ENCODE measurements at places on chromosomes 6 and 20.

DNA sequence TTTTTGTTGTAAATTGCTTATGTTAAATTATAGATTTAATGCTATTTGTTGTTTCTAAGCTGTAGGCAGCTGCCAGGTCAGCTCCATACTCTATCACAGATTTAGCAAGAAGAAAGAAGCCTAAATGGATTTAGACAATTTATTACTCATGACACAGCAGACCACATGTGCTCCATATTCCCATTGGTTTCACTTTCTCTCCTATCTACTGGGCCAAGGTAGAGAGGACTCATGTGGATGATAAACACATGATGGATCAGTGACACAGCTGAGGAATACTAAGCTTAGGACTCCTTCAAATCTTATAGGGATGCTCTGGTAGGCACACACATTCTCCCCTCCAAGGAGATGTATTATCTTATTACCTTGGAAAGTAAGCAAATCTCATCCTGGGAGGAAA, 553.0 kb upstream of the ADGRB3 start:
- no peak for DNase-seq

DNA sequence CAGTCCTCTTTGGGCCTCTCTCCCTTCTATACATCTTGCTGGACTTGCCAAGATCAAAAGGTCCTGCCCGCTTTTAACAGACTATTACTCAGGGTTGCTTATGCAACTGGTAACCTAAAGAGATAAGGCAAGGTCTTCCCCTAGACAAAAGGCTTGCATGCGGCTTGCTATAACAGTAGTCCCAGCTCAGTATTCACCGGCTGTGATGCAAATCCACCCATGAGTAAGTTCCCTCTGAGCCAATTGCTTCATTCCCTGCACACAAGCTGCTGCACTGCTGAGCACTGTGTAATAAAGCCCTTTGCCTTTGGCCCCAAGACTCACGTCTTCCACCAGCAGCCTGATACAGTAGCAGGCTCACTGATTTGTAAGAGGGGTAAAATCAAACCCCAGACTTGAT, 363.8 kb downstream of the PRKN start:
- no peak for DNase-seq

GRCh38 chr20:42613076-42613475, 576.6 kb downstream of the PTPRT start:
- no peak for DNase-seq

DNA sequence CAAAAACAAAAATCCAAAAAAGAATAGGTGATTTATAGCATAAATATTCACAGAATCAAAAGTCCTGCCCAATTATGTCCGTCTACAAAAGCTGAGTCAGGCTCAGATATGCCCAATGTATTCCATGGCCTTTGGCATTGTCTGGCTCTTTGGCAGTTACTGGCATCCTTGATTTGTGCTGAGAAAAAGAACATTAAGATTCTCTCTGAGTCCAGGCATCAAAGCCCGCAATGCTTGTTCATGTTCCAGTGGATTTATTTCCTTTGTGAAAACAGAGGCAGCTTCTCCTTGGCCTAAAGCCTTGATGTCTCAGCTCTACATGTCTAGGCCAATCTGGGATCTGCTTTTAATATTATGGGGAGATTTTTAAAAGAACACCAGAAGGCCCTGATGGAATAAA, 76.1 kb upstream of the SLC4A11 start:
- DNase-seq, result no peak

DNA sequence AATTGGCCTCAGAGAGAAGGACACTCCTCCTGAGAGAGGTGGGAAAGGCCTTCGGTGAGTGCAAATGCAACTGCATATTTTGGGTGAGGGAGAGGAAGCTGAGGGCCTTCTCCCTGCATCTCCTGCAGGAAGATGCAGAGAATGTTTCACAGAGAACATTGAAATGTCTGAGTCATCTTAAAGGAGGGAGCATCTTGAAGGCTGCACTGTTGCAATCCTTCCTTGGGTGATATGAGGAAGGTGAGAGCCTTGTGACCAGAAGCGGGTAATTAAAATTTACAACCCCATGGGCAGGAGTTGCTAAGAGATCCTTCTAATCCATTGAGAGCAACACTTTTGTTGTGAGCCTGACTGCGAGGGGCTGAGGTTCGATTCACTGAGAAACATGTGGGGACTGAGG, 375.7 kb upstream of the MARCKS start:
- no peak for DNase-seq

DNA sequence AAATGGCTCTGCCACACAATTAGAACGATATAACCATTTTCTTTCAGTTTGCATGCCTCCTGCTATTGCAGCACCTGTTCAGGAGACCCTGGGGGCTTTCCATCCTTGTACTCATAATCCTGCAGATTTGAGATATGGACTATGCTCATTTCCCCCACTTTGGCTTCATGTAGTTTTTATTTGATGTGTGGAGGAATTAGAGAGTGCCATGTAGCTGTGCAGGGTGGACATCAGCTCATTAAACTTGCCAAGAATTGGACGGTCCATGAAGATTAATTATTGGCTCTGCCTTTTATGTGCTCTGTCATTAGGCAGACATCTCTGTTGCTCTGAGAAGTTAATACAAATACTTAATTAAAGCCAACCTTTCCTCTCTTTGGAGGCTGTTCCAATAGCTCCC, 66.2 kb upstream of the CD83 start:
- no peak for DNase-seq

DNA sequence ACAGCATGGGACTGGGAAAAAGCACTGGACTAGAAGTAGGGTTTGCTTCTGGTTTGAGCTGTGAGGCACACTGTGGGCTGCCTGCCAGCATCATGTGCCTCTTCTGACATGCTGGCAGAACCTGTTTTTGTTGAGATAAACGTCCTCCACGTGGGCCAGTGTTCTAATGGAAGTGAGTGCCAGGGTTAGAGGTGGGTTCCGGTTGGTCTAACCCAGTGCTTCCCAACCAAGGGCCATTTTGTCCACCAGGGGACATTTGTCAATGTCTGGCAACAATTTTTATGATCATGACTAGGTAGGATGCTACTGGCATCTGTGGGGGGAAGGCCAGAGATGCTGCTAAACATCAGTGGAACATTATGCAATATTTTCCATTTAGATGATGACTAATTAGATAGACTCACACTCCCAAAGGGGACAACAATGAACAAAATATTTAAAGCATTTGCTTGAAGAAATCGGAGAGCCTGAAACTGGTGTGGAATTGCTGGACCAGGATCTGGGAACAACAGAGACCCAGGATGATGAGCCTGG, 7.8 kb upstream of the APMAP start:
- no peak for DNase-seq

- no peak for DNase-seq
These were observed 68.3 kb upstream of the FRMD1 start for GRCh38 chr6:168147205-168147738.

GRCh38 chr6:13183415-13184088, 144.8 kb downstream of the TBC1D7 start:
- DNase-seq, result no peak

GRCh38 chr6:79305020-79305419, 70.5 kb upstream of the HMGN3 start:
- no peak for DNase-seq

DNA sequence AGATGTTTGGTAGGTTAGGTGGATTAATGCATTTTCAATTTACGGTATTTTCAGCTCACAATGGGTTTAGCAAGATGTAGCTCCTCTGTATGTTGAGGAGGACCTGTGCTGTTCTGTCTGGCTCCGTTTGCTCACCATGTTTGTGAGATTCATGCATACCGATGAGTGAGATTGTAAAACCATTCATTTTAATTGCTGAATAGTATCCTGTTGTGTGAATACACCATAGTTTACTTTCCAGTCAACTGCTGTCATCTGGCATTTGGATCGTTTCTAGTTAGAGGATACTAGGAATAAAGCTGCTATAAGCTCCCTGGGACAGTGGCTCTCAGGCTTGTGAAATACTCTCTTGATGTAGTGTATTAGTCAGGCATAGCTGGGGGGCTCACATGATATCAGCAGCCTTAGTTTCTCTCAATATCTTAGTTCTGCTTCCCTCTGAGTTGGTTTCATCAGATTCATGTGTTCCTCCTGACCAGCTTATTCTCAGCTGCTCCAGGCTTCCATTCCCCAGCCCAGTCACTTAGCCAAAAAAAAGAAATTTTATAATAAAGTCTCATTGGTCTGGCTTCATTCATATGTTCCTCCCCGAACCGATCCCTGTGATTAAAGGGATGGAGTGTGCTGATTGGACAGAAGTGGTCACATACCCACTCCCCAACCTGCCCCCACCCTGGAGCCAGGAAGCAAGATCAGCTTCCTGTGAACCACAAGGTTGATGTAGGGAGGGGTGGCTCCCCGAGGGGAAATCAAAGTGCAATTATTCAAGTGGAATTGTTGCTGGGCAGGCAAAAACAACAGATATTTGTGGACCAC, 10.9 kb upstream of the B4GALT5 start:
- no peak for DNase-seq

GRCh38 chr6:124775121-124775520, 187.1 kb upstream of the RNF217 start:
- no peak for DNase-seq

DNA sequence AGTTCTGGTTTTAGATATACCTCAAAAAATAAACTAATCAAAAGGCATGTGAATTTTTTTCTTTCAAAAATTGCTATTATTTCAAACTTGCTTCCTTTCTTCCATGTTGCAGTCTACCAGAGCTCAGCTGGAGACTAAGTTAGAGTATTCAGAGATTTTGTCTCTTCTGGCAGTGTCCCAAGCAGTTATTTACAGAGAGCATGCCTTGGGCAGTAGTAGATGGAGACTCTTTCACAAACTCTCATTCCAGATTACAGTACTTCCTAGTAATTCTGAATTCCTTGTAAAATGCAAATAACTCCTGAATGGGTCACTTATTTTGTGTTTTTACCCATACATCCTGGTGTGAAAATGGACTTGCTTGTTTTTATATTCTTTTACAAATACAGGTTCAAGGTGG, 703.4 kb downstream of the EPHA7 start:
- DNase-seq, result no peak

- DNase-seq, result no peak
These were observed 2.8 kb downstream of the SLC2A12 start for GRCh38 chr6:134049586-134049985.

DNA sequence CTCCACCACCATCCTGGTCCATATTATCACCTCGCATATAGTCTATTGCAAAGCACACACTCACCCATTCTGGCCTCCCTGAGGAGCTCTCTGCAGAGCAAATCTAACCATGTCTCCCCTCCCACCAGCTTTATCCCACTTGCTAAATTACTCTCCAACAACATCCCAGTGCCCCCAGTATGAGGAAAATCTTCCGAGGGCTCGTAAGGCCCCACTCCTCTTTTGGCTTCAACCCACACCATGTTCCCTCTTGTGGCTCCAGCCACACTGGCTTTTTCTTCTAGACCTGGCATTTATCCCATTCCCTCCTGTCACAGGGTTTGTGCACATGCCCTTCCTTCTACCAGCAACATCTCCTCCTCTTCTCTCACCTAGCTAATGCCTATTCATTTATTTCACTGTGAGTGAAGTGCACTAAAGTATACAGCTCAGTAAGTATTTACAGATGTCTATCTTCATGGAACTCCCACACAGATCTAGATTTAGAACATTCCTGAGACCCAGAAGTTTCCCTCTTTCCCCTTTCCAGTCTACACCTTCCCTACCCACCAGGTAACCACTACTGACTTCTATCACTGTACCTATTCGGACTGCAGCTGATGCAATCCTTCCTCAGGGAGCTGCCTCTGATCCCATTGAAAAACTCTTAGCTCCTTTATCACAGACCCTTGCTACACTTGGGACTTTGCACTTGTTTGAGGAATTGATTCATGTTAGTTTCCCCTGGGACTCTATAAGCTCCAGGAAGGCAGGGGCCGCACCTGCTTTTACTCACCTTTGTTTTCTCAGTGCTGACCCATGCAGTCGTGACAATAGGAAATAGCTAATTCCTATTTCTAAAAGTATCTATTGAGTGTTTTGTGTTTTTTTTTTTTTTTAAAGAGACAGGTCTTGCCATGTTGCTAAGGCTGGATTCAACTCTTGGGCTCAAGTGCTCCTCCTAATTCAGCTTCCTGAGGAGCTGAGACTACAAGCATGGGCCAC, 15.5 kb downstream of the MRPL14 start:
- DNase-seq, result no peak

DNA sequence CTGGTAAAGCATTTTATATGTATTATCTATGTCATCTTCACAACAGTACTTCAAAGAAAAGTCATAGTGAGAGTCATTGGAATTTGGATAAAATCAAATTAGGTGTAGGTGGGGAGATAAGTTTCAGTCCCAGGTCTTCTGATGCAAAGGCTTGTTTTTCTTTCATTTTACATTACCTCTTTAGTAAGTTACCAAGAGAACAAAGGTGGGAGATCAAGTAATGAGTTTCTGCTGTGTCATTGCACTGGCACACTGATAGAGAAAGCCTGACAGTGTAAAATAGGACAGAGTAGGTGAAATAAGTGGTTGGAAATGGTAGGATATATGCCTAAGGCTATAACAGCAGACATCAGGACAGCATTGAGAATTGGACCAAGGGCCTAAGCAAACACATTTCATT, 250.4 kb downstream of the NKAIN2 start:
- no peak for DNase-seq

GRCh38 chr6:138089325-138089724, 17.9 kb downstream of the PERP start:
- no peak for DNase-seq

- DNase-seq, result no peak
These were observed 21.3 kb downstream of the MTFR2 start for GRCh38 chr6:136228814-136229213.

GRCh38 chr6:144912474-144912873, 627.3 kb downstream of the UTRN start:
- DNase-seq, result no peak

All from activated T-cell treated with anti-CD3 and anti-CD28 coated beads for 48 hours (primary cell).